ENCODE measurements at places on chromosomes 5 and 9. TPM values are rescaled to one million over a fixed set of nuclear protein-coding genes. Genes with fewer than 3 reads are reported as not detected.

The OR1J2 gene
- not detected for total RNA-seq

The PCDHB7 gene
- total RNA-seq, result 0.19 TPM

The GPX3 gene
- total RNA-seq, result 26.4 TPM

The BAAT gene
- not detected for total RNA-seq

The RMRP gene
- 14,987 TPM for total RNA-seq

The SLC34A3 gene
- not detected for total RNA-seq

The CCDC192 gene
- 0.63 TPM for total RNA-seq

The SLU7 gene
- 34.1 TPM for total RNA-seq

The SOX30 gene
- total RNA-seq, result not detected

The ACOT12 gene
- total RNA-seq, result 0.33 TPM

Measured in H1 (cell line).